ENCODE measurements at places on chromosomes 3 and 15.

DNA sequence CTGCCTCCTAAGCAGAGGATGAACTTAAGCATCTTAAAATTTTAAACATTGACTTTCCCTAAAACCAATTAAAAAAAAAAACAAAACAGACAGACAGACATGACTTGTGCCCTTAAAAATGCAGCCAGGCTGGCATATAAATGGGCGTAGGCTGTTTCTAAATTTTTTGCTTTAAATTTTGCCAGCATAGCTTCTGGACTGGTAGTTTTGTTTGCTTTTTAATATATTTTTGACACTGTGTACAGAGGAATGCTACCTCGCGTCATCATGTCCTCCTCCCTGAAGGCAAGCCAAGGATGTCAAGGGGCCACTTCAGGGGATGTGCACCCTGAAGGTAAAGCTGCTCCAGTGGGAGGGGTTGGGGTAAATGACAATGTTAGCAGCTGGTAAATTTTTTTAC, 134.8 kb downstream of the PGPEP1L start:
- no peak for DNase-seq

DNA sequence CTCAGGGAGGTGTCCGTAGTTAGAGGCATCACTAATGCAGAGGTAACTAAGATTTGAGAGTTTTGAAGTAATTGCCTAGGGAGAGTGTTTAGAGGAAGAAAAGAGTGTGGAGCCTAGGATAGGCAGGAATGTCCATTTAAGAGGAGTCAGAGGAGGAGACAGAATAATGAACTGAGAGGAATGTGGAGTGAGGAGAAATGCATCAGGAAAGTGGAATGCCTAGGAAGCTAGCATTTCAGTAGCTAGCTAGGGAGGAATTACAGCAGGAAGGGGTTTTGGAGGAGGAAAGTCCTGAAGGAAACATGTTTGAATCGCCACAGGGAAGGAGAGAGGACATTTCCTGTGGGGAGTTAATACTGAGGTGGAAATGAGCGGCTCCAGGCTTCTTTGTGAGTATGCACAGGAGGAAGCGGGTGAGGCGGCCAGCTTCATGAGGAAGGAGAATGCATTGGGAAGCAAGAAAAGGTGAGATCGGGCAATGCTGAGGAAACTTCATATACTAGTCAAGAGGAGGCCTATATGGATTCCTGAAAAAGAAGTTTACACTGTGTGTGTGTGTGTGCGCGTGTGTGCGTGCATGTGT, 154.3 kb downstream of the TMEM108 start:
- no peak for DNase-seq

GRCh38 chr15:70525551-70525950, 237.8 kb downstream of the UACA start:
- DNase-seq, result no peak

GRCh38 chr15:100266166-100266565, 75.6 kb downstream of the ADAMTS17 start:
- DNase-seq, result no peak

DNA sequence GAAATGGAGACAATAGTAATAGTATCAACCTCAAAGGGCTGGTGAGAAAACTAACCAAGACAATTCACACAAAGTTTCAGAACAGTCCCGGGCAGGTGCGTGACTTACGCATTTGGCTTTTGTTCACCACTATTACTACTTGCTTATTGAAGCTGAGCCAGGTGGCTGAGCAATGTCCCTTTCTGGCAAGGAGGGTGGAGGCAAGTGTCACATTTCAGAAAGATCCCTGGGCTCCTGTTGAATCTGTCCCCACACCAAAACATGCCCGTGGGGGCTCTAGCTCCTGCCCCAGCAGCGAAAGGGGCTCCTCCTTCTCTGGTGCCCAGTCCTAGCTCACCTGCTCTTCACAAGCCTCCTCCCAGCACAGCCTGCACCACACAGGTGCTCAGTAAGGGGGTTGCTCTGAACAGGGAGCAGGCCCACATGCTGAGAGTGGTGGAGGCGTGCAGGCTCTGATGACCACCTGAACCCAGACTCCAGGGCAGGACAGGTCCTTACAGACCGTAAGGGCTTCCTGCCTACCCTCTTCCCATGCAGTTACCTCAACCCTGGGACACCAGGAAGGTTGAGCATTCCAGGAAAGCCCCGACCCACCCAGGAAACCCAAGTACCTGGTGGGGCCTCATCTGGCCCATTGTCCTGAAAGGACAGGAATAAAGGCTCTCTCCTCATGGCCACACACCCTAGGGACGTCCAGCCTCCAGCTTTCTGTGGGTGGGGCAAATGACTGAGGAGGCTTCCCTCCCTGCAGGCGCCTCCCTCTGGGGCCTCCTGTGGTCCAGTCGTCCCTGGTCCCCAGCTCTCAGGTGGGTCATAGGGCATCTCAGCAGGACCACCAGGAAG, 32.6 kb downstream of the SEMA7A start:
- DNase-seq, result no peak

DNA sequence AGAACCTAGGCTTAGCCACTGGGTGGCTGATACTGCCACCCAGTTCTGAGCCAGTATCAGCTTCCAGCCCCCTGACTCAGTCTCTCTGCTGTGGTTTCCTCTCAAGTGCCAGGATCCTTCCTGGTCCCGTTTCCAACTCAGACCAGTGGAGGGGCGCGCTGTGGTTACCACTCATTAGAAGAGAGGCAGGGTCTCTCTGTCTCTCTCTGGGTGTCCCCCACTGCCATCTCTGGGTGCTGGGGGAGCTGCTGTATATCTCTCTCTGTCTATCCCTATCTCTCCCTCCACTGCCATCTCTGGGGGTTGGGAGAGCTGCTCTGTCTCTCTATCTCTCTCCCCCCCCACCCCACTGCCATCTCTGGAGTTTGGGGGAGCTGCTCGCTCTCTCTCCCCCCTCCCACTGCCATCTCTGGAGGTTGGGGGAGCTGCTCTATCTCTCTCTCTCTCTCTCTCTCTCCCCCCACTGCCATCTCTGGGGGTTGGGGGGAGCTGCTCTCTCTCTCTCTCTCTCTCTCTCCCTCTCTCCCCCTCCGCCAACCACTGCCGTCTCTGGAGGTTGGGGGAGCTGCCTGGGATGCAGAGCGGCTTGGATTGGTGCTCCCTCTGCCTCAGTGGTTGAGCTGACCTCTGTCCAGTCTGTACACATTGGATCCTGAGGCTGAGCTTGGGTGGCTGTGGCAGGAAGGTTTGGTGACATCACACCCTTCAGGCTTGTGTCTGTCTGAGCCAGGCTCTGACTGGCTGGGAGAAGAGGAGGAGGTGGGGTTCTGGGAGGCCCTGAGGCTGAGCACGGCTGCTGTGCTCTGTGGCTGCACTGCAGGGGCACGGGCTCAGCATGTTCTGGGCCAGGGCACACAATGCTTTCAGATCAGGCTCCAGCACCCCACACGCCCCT, 98.9 kb downstream of the APBA2 start:
- DNase-seq, result peak; percentile 20

- DNase-seq, result no peak
Measured at GRCh38 chr3:114739627-114740026, 407.5 kb downstream of the ZBTB20 start.

- no peak for DNase-seq
Measured at GRCh38 chr3:108251265-108251664, 29.0 kb upstream of the IFT57 start.
